ENCODE measurements at places on chromosomes 7 and 10.

DNA sequence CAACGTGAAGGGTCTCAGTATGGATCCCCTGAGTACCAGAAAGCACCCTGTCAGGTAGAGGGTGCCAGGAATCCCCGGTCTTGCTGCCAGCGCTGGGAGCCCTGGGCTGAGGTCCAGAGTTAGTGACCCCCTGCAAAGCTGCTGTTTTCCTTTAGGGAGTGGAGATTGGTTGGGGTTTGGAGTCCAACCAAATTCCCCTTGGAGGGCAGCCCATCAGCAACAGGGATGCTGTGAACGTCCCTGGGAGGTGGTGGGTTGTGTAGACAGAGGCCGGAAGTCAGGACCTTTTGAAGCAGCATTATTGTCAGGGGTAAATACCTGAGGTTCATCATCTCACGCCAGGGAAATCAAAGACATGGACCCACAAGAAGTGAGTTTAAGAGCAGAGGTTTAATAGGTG is 104.2 kb downstream of the COL26A1 start:
- DNase-seq, result no peak

- DNase-seq, result no peak
Observed at GRCh38 chr7:28178599-28178998, 2.0 kb downstream of the JAZF1 start.

DNA sequence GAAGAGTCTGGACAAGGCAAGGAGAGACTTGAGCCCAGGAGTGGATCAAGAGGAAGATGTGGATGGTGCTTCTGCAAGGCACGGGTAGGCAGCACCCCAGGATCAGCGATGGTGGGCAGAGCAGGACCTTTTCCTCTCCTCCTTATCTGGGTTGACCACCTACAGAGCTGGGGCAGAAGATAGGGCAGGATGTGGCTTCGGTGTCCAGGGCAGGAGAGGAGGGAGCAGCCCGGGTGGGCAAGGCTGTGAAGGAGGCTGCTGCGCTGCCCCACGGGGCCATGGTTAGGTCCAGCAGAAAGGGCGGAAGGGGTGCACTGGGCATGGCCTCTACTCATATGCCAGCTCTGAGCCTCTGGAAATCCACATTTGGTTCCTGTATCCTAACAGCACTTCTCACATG is 20.0 kb upstream of the PARP12 start:
- DNase-seq, result no peak

DNA sequence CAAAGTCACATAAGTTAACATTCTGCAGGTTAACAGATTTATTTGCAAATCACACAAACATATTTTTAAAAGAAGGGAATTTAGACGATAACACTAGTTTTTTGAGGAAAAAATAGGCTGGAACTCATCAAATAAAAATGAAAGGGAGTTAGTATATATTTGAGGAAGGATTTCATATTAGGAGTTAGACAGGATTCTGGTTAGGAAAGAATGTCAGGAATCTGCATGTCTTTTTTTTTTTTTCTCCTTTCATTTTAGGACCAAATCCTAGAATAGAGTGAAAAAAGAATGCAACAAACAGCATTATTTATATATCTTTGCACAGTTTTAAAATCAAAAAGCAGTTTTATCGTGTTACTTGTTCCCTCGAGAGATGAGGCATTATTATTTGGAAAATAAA is 8.9 kb upstream of the TRDMT1 start:
- DNase-seq, result no peak

DNA sequence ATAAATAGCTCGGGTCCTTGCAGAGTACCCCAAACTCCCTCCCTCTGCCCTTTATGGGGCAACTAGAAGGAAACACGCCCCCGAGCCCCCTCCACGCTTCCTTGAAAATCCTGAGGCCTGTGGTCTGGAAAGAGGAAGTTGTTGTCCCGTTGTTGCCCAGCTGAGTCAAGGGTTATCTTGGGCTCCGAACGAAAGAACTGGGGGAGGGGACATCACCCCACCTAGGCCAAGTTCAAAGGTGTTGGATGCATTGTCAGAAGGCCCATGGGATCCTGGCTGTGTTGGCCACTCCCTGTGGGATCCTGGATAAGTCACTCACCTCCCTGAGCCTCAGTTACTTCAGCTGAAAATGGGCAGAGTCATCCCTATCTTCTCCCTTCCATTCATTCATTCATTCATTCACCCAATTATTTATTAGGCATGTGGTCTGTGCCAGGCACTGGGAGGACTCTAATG is at the start of gene CCL24:
Gene CCL24, minus strand, starts transcription at position 26 of the 456 bp plus-strand sequence. CDS start 91 bp downstream, outside the sequence.
- DNase-seq, result no peak

DNA sequence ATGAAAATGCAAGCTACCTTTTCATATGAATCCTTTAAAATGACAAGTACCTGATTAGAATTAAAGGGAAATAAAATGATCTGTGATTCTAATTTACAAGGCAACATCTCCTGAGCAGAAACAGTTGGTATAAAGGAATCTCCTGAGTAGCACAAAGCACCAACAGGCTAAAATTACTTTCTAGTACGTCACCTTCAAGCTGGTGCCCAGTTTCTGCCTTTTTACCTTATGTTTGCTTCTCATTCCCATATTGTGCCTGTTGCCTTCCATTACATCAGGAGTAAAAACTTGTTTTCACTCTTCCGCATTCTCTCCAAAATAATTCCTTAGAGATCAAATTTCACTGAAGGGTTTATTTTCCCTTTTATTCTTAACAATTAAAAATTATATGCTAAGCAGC is 587.1 kb upstream of the KCND2 start:
- DNase-seq, result no peak

DNA sequence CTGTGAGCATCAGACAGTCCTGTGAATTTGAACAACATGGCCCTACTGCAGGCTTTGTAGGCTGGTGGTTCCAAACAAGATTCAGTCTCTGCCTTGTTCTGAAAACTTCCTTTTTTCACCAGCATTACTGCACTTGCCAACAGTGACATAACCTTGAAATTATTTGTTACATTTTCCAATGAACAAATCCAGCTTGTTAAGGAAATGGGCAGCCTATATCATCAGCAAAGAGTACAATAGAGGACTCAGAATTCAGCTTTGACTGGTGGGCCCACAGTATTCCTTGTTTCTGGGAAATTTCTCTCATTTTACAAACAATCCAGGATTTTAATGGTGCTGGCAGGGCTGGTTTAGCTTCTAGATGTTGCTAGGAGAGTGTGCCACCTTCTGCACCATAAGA is 703.7 kb upstream of the FZD8 start:
- no peak for DNase-seq

DNA sequence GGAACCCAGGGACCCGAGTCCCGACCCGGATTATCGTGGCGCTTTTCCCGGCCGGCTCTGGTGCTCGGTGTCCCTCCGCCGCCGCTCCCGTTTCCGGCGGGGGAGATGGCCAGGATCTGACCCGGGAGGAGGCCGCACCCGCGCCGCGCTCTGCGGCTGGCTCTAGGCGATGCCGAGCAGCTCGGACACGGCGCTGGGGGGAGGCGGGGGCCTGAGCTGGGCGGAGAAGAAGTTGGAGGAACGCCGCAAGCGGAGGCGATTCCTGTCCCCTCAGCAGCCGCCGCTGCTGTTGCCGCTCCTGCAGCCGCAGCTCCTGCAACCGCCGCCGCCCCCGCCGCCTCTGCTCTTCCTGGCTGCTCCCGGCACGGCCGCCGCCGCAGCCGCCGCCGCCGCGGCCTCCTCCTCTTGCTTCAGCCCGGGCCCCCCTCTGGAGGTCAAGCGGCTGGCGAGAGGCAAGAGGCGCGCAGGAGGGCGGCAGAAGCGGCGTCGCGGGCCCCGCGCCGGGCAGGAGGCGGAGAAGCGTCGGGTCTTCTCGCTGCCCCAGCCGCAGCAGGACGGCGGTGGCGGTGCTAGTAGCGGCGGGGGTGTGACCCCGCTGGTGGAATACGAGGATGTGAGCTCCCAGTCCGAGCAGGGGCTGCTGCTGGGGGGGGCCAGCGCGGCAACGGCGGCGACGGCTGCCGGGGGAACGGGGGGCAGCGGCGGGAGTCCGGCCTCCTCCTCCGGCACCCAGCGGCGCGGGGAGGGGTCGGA is 593 bp downstream of the CDK13 start:
- no peak for DNase-seq

GRCh38 chr7:114916261-114916892 is 5.5 kb upstream of the MDFIC start:
- DNase-seq, result no peak

DNA sequence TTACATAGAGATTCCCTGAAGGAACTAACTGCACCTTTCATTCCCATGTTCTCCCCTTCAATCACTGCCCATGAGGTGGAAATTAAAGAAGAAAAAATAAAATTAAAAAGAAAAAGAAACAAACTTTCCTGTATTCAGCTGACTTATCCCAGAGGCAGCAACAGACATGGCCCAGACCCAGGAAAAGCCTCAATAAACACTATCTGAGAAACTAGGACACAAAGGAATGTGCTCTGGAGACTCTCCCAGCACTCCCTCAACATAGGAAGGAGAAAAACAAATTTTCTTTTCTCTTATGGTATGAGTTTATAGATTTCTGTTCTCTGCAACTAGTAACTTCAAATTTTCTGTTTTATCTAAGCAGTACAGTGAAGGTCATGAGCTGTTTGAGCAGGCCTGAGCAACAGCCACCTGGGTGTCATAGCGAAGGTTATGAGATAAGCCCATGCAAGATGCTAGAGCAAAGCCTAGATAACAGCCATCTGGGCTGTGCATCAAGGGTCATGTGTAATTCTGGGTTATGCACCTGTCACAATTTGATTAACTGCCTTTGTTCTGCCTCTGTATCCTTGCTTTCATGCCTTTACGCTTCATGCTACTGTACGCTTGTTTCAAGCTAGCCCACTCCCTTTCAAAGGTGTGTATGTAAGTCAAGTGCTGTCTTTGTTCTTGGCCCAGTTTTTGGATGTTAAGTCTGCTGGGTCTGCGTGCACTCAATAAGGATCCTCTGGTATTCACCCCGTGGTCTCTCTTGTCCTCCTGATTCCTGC is 11.0 kb upstream of the OR6B1 start:
- no peak for DNase-seq

GRCh38 chr10:52598936-52599335 is 173.6 kb downstream of the MBL2 start:
- no peak for DNase-seq

DNA sequence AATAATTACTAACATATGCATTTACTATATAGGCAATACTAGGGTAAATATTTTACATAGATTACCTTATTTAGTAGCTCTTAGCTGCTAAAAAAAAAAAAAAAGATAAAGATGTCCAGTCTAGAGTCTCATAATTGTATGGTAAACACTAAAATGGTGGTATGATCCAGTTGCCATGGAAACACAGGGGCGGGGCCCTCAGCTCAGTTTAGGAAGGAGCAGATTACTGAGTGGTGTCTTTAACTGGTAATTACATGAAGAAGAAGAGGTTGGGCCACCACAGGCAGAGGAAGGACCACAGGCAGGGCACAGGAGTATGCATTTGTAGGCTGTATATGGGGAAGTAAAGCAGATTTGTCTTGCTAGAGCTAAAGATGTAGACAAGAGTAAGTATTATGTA is 43.7 kb downstream of the ITGB8 start:
- no peak for DNase-seq

DNA sequence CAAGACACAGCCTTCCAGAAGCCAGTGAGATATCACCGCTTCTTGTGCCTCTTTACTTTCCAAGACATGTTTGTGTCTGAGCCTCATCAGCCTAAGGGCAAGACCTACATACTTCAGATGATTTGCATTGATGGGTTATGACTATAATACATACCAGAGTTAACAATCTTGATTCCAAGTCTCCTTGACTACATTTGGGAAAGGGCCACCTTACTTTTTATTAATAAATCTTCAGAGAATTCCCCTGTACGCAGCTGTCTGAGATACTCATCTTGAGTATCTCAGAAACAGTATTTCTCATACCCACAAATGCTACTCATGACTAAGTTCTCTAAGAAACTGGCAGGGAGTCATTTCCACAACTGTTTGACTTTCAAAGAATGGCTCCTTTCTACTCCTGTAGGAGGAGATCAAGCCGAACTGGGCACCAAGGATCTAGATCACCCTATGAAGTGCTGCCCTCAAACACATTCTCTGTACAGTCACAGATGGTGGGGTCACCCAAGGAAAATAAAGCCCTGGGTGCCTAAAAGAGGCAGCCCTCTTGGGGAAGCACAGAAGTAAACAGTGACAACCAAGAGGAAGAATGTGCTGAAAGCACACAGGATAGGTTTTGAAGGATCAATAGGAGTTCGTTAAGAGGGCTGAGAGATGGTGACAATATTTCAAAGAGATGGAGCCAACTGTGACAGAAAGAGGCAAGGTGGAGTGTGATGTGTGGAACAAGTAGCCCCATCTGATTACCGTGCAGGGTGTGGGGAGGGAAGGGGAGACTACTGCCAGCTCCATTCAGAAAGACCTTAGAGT is 138.9 kb downstream of the JAZF1 start:
- DNase-seq, result no peak

- no peak for DNase-seq
Observed at GRCh38 chr7:47186316-47186715, 395.6 kb downstream of the TNS3 start.

- no peak for DNase-seq
Observed at GRCh38 chr10:76939933-76940468, 697.6 kb downstream of the KCNMA1 start.

DNA sequence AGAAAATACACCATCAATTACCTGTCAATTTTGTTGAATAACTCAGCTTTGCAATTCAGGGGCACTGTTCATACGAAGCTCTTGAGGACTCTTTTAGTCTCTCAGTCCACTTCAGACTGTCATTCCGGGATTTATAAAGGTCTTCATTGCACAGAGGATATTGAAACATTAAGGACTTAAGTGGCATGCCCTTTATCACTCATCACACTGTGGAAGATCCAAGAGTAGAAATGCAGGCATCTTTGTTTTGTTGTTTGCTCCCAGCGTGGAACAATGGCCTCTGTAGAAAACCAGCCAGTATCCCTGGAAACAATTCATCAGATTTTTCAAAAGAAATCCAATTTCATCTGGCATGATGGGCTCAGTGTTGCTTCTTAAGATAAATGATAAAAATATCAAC is 66.3 kb upstream of the LRGUK start:
- DNase-seq, result peak; percentile 86

DNA sequence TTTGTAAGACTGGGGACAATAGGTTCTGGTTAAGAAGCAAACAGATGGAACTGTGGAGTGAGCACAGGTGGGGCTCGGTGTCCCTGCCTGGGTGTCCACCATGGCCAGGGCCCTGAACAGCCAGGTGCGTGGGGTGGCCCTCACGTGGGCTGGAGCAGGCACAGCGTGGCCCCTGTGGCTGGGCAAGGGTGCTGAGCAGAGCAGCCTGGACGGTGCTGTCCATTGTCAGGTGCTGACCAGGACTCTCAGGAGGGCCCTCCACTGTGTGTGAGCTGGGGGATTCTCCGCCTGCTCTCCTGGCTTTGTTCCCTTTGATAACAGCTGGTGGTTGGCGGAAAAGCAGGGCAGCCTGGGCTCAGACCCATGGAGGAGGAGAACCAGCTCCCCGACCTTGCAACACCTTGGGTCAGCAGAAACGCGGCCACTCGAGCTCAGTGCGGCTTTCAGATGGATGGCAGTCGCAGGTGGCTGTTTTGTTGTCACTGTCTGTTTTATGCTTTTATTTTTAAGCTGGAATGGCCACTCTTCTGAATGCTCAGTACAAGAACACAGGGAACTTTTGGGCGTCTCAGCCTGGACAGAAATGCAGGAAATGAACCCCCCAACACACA is 273.9 kb upstream of the ADARB2 start:
- no peak for DNase-seq
